Suppressor macrophage treated with lipopolysaccharide for 4 hours (primary cell): ENCODE measurements at places on chromosomes 5 and 9.

GRCh38 chr9:91825422-91825821 lies 124.6 kb downstream of the ROR2 start:
- DNase-seq: no peak

GRCh38 chr5:148801682-148802276 lies 24.6 kb upstream of the ADRB2 start:
- DNase-seq: no peak

DNA sequence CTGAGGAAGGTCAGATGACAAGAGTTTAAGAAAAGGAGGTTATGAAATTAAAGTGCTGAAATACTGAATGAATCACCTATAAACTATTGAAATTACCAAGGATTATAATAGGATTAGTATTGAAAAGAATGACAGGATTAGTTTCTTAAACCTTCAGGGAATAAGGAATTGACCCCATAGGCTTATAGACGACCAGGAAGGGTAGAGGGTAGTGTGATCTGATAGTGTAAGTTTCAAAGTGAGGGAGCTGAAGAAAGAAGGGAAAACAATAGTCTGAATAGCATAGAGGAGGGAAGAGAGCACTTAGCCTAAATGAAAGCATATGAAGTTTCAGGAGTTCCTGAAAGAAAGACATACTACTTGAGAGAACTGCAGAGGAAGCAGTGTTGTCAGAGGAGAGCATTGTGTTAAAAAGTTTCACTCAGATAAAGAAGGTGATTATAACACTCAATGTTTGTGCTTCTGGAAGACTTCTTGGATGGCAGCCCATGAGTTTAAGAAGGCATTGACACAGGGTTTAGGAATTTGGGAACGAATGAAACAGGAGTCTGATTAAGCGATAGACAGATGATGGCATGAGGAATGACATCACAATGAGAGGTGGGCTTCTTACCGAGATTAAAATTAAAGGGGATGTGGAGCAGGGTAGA lies 557.9 kb upstream of the GRAMD2B start:
- no peak for DNase-seq

- DNase-seq: no peak
These were observed 97.8 kb downstream of the GPR21 start for GRCh38 chr9:123131258-123131657.

DNA sequence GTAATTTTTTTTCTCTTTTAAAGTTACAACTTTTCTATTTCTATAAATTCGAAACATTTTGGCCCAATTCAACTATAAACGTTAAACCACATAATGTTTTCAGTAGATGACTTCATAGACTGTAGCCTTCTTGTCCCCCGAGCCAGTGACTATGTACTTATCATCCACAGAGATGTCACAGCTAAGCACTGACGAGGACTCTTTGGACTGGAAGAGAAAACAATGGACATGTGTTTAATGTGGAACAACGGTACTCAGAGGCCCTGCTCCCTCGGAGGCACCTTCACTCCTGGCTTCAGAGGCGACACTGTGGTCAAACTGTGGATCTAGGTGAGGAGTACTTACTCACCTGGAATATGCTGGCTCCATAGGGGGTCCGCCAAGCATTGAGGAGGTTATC lies 105.2 kb downstream of the TLE1 start:
- no peak for DNase-seq

- no peak for DNase-seq
These were observed 471.7 kb upstream of the RORB start for GRCh38 chr9:74025402-74025925.

GRCh38 chr5:53110156-53110555 lies 599 bp upstream of the MOCS2 start:
- no peak for DNase-seq

DNA sequence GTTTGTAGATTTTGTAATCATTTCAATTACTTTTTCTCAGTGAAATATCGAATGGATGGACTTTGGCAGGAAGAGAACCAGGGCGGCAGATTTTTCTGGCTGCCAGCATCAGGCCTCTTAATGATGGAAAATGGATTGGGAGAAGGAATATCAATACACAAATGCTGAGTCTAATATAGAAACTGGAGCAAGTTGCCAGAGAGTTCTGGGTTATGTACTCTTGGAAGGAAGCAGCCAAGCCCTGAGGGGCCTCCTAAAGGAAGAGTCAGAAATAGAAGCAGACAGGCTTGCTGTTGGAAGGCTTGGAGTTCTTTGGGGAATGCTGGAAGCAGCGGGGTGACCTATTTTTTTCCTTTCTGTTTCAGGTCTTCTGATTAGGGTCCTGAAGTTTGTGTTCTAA lies 428.6 kb downstream of the DMAC1 start:
- DNase-seq: no peak

DNA sequence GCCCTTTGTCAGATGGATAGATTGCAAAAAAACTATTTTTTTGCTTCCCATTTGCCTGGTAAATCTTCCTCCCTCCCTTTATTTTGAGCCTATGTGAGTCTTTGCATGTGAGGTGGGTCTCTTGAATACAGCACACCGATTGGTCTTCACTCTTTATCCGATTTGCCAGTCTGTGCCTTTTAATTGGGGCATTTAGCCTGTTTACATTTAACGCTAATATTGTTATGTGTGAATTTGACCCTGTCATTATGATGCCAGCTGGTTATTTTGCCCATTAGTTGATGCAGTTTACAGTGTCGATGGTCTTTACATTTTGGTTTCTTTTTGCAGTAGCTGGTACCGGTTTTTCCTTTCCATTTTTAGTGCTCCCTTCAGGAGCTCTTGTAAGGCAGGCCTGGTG lies 13.0 kb upstream of the DEPDC1B start:
- no peak for DNase-seq

- no peak for DNase-seq
These were observed 216.1 kb downstream of the NFIB start for GRCh38 chr9:14097666-14098415.

DNA sequence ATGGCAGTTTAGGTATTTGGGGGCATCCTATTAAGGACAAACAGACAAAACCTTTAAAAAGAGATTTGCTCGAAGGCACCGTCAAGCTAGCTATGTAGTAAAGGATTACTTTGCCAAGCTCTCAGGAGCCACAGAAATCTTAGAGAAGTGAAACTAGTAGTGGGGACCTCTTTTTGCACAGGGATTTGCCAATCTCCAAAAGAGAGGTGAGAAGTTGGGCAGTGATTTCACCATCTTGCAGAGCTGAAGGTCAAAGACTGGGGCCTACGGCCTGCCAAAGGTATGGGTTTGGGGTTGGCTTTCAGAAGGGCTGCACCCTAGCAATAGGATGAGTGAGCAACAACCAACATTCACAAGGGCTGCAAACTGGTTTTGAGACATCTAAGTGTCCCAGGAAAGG lies 1.6 kb upstream of the FCN1 start:
- peak; percentile 66 for DNase-seq

DNA sequence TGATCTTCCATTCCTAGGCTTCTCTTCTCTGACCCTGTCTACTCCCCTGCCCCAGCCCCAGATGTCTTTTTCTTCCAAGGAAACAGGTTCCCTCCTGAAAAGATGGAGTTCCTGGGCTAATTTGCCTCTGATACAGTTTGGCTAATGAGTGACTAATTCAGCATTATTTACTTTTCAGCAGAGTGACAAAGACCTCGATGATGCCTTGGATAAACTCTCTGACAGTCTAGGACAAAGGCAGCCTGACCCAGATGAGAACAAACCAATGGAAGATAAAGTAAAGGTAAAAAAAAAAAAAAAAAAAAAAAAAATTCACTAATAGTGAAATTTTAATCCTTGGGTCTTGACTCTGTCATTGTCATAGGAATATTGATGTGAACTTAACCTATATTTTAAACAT lies 42.7 kb downstream of the ERAP1 start:
- no peak for DNase-seq

GRCh38 chr5:147390654-147391225 lies 119.1 kb downstream of the DPYSL3 start:
- DNase-seq: peak; percentile 32

DNA sequence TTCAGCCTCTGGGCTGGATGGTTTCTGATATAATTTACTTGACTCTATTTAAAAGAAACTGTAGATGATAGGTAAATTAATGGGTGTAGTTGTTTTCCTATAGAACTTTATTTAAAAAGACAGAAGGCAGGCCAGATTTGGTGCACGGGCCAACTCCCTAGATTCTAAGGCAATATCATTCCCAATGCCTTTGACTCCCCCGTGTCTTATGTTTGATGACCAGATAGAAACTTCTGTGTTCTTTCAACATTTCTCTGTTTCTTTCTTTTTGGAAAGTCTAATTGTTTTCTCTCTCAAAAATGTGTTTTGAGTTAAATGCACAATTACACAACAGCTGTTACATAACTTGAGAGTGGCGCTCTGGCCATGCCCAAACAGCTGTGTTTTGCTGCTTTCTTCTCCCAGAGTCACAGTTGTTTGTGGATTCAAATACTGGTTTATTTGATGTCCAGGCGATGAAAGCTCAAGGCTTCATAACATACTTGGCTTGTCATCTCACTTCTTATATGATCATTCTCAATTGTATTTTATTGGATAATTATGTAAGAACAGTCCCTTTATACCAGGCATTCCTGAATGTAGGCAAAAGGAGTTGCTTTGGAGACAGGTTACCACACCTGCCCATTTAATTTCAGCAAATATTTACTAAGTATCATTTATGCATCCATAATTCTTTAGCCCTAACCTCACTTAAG lies 1.7 kb upstream of the ALDH1A1 start:
- peak; percentile 38 for DNase-seq

DNA sequence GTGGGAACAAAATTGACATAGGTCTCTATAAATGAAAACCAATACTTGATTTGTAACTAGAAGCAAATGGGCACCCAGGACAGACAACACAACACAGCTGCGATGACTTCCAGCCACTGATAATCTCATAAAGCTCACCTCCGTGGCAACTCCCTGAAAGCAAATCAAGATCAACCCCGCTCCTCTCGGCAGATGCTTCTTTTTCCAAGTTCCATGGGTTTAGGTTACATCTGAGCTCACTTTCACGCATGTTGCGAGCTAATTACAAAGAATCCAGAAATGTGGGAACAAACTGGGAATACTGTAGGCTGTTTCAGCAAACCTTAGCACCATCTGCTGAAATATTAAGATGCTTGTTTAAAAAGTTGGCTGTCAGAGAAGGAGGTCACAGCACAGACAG lies 153.9 kb downstream of the ELAVL2 start:
- no peak for DNase-seq

DNA sequence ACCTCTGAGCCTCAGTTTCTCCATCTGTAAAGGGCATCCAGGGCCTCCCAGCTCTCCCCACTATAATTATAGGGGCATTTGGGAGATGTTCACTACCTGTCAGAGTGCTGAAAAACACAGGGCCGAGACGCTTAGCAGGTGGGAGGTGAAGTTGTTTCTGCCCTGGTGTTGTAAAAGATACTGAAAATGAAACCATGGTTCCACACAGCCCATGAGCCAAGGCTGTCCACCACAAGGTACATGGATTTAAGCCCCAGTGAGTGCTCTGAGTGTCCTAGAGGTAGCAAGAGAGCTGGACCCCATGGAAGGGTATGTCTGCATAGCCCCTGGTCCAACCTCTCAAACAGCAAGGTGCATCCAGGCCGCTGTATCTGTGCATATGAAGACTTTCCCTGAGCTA lies 137.5 kb downstream of the C5orf15 start:
- DNase-seq: no peak

DNA sequence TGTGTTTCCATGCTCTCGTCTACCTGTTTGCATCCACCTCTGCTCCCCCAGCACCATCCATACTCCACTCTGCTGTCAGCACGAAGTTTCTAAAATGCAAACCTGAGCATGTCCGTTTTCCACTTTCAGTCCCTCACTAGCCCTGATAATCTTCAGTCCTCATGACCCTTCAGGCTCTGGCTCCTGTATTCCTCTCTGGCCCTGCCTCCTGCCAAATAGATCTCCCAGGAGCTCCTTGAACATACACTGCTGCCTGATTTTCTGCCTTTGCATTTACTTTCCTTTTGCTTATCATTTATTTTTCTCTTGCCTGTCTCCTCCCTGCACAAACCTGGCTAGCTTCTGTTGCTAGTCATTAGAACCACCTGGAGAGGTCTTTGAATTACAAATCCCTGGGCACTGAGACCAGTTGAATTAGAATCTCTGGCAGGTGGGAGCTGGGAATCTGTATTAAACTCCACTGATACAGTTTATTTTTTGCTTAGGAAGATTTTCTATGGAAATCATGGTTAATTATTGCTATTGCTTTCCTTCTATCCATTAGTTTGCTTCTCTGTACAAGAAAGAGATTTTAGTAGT lies 18.5 kb downstream of the ARHGEF28 start:
- DNase-seq: no peak

DNA sequence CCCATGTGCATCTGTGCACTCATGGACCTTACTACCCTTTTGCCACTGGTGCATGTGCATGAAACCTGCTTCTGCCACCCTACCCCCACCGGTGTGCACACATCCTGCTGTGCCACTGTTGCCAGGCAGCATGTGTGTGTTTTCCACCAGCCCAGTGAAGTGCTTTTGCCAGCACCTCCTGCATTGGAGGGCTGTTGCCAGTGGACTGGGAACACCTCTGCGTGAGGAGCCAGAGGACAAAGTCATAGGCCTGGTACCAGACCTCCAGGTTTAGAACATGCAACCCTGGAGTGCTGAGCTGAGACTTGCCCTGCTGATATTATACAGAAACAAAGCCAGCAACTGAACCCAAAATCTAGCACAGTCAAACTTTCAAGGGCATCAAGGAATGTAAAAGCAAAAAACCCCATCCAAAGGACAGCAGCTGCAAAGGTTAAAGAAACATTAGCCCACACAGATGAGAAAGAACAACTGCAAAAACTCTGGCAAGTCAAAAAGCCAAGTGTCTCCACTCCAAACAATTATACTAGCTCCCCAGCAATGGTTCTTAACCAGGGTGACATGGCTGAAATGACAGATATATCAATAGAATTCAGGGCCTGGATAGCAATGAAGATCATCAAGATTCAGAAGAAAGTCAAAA lies 70.6 kb upstream of the PTPN3 start:
- DNase-seq: no peak

DNA sequence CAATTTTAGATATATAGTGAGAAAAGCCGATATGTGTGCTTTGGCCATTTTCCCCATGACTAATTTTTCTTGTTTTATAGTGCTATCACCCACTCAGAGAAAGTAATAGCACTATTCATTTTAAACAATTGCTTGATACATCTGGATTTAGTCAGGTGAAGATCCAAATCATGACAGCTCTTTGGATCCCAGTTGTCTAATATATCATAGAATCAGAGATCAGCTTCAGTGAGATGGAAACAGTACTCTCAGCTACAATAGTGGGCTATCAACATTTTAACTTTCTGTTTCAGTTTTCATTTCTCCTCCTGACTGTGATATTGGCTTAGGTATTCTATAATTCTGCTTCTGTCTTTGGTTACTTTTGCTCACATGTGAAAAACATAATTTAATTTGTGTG lies 38.7 kb downstream of the VCAN start:
- peak; percentile 29 for DNase-seq

DNA sequence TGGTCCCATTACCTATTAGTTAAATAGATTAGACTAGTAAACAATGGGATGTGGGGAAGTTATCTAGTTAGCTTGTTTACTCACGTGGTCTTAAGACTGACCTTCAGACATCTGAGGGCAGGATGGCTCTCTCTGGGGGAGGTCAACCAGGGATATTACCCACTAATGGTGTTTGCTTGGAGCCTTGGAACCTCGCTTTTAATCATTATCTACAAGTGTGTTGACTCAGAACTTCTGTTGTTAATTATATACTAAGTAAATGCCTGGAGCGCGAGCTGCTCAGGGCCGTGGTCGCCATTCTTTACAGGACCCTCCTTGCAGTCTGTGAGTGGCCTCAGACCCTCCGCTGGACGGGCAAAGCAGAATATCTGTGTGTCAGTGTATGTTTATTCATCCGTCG lies 48.5 kb upstream of the ZNF354A start:
- no peak for DNase-seq
